ENCODE measurements at places on chromosomes 3 and 15. TPM values are rescaled to one million over a fixed set of nuclear protein-coding genes. Genes with fewer than 3 reads are reported as not detected.

DNA sequence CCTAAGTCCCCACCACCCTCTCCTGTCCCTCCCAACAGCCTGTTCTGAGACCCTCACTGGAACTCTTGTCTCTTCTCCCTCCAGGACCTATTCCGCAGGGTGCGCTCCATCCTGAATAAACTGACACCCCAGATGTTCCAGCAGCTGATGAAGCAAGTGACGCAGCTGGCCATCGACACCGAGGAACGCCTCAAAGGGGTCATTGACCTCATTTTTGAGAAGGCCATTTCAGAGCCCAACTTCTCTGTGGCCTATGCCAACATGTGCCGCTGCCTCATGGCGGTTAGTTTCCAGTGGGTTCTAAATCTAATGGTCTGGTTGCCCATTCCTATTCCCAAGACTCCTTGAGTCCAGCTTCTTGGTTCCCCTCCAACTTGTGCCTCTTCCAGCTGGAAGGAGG lies 9.3 kb downstream of the EIF4G1 start:
- DNase-seq: no peak

DNA sequence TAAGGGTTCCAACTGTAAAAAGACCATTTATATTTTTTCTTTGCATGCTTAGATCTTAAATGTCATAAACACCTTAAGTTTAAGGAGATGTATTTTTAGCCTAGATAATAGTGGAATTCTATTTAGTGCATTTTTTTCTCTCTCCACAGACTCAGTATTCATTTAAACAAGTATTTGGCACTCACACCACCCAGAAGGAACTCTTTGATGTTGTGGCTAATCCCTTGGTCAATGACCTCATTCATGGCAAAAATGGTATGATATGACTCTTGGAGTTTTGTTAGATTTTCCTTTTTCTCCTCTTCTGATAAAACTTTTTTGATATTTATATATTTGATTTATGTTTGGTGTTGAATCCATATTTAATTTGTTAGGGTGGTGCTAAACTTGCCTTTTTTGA lies 7.3 kb downstream of the KIF23 start:
- DNase-seq: no peak

- no peak for DNase-seq
These were observed 919.2 kb downstream of the ROBO1 start for GRCh38 chr3:78848392-78849288.

DNA sequence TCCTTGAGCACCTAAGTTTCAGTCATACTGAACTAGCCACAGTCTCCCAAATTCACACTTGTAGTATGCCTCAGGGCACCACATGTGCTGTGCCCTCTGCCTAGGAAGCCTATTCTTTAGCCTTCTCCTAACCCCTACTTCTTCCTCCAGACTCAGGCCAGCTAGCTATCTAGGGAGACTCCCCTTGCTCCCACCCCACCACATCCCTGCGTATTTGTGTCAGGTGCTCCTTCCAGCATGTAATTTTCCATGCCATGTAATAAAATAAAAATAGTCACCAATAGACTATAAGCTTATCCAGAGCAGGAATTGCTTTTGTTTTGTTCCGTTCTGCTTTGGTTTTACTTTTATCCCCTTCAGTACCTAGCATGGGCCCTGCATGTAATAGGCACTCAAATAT lies 14.9 kb upstream of the GJD2 start:
- no peak for DNase-seq

DNA sequence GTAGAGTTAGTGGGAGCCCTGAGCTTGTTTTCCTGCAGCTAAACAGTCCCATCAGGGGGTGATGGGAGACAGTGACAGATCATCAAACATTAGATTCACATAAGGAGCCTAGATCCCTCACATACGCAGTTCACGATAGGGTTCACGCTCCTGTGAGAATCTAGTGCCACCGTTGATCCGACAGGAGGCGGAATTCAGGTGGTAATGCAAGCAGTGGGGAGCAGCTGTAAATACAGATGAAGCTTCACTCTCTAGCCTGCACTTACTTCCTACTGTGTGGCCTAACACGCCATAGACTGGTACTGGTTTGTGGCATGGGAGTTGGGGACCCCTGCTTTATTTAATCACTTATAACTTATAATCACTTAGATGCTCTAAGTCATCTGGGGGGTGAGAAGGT lies 179.1 kb downstream of the AKAP13 start:
- DNase-seq: no peak

DNA sequence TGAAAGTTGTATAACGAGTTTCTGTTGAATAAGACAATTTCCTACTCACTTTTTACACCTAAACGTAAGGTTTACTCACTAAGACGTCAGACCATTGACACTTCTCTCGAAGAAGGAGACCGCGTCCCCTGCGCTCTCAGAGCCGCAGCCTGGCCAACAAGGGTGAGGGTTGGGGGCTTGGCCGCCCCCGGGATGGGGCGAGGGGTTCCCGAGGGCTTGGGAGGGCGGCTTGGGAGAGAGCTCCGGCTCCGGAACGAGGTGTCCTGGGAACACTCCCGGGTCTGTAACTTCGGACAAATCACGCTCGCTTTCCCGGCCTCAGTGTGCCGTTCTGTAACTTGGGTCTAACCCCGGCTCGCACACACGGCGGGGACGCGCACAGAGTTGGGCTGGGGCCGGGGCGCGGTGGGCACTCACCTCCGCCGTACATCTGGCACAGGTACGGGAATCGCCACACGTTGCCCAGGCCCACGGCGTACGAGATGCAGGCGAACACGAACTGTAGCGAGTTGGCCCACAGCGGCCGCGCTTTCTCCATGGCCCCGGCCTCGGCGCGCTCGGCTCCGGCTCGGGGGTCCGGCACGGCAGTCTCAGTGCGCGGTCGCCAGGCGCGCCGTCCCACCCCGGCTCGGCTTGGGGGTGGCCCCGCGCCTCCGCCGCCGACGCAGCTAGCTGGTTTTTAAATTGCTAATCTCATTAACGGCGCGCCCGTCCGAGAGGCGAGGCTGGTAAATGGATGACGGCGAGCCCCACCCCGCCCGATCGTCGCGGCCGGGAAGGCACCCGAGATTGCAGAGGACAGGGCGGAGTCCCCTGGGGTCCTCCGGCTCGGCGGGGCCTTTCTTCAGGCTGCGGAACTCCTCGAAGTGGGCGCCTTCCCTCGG lies at the start of gene SLC6A20:
TSS of gene SLC6A20 (minus strand) at position 655 of the 884 bp plus-strand sequence. CDS start at position 538, 117 bp downstream.
- no peak for DNase-seq

DNA sequence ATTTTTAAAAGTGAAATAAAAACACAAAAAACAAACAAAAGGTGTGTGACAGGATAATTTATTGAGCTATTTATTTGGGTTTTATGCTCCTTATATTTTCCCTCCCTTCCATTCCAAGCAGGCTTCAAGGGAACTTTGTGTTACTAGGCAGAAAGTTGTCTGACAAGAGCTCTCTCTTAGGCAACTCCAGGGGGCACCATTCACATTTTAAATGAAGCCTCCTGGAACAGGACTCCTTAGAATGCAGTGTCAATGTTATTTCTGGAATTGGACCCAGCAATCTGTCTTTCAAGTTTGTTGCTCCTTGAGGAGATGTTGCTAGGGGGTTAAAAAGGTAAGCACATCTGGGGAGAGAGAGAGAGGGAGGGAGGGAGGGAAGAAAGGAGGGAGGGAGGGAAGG lies 5.4 kb upstream of the RFX7 start:
- DNase-seq: peak; percentile 68

GRCh38 chr15:57421551-57421950 lies 45.2 kb downstream of the CGNL1 start:
- DNase-seq: no peak

DNA sequence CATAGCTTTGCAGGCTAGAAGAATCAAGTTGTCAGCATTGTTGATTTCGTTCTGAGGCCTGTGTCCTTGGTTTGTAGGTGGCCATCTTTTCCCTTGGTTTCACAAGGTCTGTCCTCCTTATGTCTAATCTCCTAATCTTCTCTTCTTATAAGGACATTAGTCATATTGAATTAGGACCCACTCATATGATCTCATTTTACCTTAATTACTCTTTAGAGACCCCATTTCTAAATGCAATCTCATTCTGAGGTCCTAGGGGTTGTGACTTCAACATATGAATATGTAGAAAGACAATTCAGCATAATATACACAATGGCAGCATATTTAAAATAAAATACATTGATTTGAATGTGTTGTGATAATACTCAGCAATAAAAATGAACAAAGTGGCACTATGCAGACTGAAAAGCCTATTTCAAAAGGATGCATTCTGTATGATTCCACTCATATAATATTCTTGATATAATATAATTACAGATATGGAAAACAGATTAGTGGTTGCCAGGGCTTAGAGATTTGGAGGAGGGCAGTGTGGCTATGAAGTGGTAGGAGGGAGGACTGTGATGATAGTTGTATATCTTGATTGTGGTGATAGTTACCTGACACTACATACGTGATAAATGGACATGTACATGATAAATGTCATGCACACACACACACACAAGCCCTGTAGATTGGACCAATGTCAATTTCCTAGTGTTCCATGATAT lies 431.0 kb downstream of the EPHA6 start:
- no peak for DNase-seq

DNA sequence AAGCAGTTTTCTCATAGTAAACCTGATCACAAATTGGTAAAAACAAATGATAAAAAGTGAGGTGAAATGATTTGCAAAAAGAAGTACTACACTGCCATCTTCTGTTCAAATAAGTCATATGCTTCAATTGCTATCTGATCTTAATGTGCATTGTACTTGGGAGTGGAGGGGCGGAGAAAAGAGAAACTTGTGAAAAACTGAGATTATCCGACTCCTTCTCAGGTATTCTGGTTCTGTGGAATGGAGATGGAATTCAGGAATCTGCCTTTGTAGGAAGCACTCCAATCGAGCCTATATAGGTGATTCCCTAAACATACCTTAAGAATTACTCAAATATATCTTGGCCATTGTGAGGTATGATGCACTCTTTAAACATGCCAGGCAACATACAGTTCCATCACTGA lies 180.6 kb downstream of the CHL1 start:
- peak; percentile 37 for DNase-seq

GRCh38 chr3:138948371-138949001 lies 1.5 kb downstream of the FOXL2NB start:
- no peak for DNase-seq

Gene ATP11B
- 52.5 TPM for total RNA-seq

Gene TP53BP1
- 48.5 TPM for total RNA-seq

Gene ARF4
- total RNA-seq: 441 TPM

Gene TMEM212
- not detected for total RNA-seq

Gene GABRR3
- not detected for total RNA-seq

Gene IQCH
- total RNA-seq: 1.6 TPM

Gene RGMA
- 0.25 TPM for total RNA-seq

Data from HFFc6 (cell line).